ENCODE measurements at places on chromosomes 7 and 10. TPM values are rescaled to one million over a fixed set of nuclear protein-coding genes. Genes with fewer than 3 reads are reported as not detected.

- no peaks in the 10 kb centered on the region for H3K27me3 ChIP-seq
- DNase-seq: no peak
- H3K27ac ChIP-seq: peak overlapping the region; percentile 12
- peaks cover 11% of the 10 kb centered on the region for H3K4me1 ChIP-seq
- H3K36me3 ChIP-seq: no peaks in the 10 kb centered on the region
- no peak overlapping the region for H3K4me3 ChIP-seq
These were observed 298.5 kb upstream of the KLF6 start for GRCh38 chr10:4083509-4084003.

Gene SFMBT2
- total RNA-seq: 16.1 TPM

DNA sequence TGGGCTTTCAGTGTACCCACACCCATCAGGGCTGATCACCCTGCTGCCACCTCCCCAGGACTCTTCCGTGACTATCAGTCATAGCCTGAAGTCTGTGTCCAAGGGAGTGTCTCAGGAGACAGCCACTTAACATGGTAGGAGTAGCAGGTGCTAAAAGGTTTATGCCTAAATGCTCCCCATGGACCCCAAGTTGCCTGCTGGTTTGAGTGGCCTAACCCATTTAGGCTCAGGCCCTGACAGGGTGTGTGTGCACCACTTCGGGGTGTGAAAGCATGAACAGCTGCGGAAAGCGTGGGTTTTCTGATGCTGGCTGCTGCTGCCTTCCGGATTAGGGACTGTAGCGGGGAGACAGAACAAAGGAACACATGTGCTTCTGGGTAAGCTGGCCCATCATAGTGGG, 93.2 kb upstream of the SAMD8 start:
- no peak overlapping the region for H3K4me3 ChIP-seq
- no peaks in the 10 kb centered on the region for H3K27me3 ChIP-seq
- H3K27ac ChIP-seq: no peak overlapping the region
- no peak for DNase-seq

DNA sequence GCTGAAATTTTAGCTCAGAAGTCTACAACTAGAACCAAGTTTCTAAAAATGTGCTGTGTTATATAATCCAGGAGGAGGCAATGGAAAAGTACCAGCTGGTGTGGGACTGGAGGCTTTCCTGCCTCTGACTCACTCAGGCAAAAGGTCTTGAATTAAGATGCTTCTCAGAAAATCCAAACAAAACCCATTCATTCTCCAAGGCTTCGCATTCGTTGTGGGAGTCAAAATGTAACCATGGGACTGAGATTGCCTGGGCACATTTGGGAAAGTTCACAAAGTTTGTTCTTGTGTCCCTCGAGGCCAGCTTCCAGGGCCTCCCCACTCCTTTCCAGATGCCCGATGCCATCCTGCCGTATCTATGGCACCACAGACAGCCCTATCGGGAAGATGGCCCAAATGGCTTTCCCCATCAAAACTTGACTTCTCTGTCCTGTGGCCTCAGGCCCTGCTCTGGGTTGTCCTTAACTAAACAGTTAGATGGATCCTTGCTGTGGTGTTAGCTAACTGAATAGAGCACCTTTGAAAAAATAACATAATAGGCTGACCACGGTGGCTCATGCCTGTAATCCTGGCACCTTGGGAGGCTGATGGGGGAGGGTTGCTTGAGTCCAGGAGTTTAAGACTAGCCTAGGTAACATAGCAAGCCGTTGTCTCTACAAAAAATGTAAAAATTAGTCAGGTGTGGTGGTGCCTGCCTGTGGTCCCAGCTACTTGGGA, 180.5 kb downstream of the PFKFB3 start:
- H3K27me3 ChIP-seq: no peaks in the 10 kb centered on the region
- DNase-seq: no peak
- peak overlapping the region; percentile 4 for H3K4me3 ChIP-seq
- peaks cover 24% of the 10 kb centered on the region for H3K4me1 ChIP-seq
- peak overlapping the region; percentile 48 for H3K27ac ChIP-seq
- H3K36me3 ChIP-seq: no peaks in the 10 kb centered on the region

Gene C10orf105
- 0.52 TPM for total RNA-seq

DNA sequence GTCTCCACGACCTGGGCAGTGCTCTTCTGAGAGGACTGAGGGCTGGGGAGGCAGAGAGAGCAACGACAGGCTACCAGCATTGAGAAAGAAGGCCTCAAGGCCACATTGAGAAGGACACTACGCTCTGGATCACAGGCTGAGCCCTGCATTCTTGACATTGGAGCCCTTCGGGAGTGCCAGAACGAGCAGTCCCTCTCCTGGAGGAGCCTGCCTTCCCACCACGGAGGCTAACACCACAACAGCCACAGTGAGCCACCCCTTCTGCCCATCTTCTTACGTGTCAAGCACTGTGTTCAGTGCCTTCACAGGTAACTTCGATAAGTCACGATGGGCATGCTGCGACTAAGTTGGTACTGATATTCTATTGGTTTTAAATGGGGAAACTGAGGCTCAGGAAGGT, 267.8 kb downstream of the RPS24 start:
- peaks cover 12% of the 10 kb centered on the region for H3K4me1 ChIP-seq
- no peak overlapping the region for H3K4me3 ChIP-seq
- no peak overlapping the region for H3K27ac ChIP-seq
- no peaks in the 10 kb centered on the region for H3K27me3 ChIP-seq

DNA sequence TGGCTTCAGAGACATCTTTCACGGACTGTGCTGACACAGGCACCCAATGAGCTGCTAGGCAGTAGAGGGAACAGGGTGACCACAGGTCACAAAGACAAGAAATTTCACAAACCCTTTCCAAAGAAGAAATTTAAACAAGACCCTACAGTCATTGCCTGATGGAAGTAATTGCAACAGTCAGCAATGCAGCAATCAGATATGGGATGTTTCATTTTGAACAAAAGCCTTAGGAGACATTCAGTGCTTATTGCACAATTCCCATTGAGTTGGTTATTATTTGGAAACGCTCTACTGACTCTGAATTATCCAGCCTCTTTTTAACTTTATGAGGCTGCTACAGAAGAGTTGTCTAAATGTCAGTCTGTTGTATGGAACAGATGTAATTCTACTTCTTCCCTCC, 85.5 kb downstream of the ETV1 start:
- no peak for DNase-seq
- no peak overlapping the region for H3K27ac ChIP-seq
- H3K27me3 ChIP-seq: no peaks in the 10 kb centered on the region
- H3K4me3 ChIP-seq: no peak overlapping the region
- peaks cover 13% of the 10 kb centered on the region for H3K36me3 ChIP-seq
- H3K4me1 ChIP-seq: peaks cover 9% of the 10 kb centered on the region

DNA sequence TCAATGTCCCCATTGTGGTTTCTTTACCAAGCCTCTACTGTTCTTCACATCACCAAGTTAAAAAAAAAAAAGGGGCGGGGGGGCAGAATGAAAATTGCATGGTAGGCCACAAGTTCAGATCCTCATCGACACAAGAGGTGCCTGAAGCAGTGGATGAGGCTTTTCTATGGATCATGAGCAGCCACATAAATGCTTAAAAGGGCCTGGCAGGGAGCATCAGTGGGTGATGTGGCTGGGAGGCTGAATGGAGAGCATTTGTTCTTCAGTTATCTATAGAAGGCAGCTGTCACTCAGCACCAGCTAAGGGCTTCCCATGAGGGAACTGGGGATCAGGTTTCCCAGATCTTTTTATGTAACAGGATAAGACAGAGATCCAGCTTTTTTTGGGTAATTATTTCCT, 117.9 kb downstream of the CFTR start:
- H3K36me3 ChIP-seq: no peaks in the 10 kb centered on the region
- H3K4me1 ChIP-seq: no peaks in the 10 kb centered on the region
- no peak overlapping the region for H3K27ac ChIP-seq
- no peaks in the 10 kb centered on the region for H3K27me3 ChIP-seq
- H3K4me3 ChIP-seq: no peak overlapping the region

DNA sequence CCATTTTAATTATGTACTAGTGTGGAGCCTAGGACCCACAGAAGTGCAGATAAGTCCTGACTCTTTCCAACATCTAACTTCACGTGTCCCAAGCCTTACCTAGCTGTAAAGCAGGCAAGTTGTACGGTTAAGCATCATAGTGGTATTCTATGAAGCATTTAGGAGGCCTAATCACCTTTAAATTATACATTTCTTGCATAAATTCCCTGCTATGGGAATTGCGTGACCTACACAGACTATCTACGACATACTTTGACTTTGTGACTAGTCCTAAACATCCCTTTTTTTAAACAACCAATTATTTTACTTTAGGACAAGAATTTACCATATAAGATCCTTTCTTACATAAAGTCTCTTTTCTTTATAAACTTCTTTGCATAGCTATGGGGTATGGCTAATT, 37.7 kb upstream of the LRGUK start:
- H3K4me3 ChIP-seq: no peak overlapping the region
- H3K27ac ChIP-seq: no peak overlapping the region
- no peak for DNase-seq
- H3K36me3 ChIP-seq: no peaks in the 10 kb centered on the region

GRCh38 chr10:71092812-71093401, 119.5 kb upstream of the UNC5B start:
- DNase-seq: peak; percentile 31
- no peak overlapping the region for H3K4me3 ChIP-seq
- no peaks in the 10 kb centered on the region for H3K4me1 ChIP-seq

DNA sequence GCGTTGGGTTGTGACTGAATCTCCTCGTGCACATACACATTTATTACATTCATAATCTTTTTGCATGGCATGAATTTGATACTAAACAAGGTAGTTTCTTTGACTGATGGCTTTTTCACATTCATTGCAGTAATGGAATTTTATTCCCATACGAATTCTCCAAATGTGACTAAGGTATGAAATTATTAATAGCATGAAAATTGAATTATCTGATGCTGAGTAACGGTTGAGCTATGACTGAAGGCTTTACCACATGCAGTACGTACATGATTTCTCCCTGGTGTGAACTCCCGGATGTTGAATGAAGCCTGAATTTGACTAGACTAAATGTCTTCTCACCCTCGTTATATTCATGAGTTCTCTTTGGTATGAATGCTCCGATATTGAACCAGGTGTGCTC, 104.4 kb upstream of the C1GALT1 start:
- H3K36me3 ChIP-seq: no peaks in the 10 kb centered on the region
- H3K27ac ChIP-seq: no peak overlapping the region
- H3K27me3 ChIP-seq: no peaks in the 10 kb centered on the region
- no peak for DNase-seq
- H3K4me3 ChIP-seq: no peak overlapping the region
- H3K4me1 ChIP-seq: no peaks in the 10 kb centered on the region

DNA sequence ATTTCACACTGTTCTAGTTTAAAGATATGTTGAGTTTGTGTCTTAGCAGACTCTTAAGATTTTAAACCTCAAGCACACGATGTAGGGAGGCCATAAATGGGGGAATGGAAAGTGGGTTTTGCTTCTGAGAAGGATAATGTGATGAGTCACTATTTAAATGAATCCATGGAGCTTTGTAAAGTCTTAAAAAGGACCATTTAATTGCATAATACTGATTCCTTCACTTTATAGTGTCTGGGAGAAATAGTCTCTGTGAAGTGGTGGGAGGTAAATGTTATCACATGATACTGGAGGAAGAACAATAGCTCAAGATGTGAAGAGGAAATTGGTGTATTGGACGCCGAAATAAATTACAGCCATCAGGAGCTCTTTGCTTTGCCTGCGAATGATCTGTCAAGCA, 84.0 kb upstream of the MYO3A start:
- no peak overlapping the region for H3K27ac ChIP-seq
- H3K27me3 ChIP-seq: no peaks in the 10 kb centered on the region
- no peak for DNase-seq
- H3K36me3 ChIP-seq: no peaks in the 10 kb centered on the region

Gene ENO4
- total RNA-seq: not detected

Gene MYO3A
- 0.06 TPM for total RNA-seq

DNA sequence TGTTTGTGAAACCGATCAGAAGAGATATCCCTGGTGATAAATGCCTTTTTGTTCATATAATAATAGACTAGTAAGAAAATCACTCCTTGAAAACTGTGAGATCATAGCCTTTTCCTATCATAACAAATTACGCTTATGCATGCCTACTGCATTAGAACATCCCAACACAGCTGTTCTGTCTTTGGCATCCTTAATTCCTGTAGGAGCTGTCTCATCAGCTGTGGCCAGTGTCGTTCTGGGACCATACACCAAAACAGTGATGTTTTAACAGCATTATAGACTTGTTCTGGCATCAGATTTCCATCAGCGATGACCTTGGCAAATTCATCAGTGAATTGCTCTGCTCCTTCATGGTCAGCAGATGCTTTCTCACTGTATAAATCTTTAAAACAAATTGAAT, 423.6 kb upstream of the LRGUK start:
- DNase-seq: no peak
- H3K36me3 ChIP-seq: no peaks in the 10 kb centered on the region
- no peak overlapping the region for H3K27ac ChIP-seq
- no peak overlapping the region for H3K4me3 ChIP-seq
- no peaks in the 10 kb centered on the region for H3K27me3 ChIP-seq
- no peaks in the 10 kb centered on the region for H3K4me1 ChIP-seq

- no peak overlapping the region for H3K27ac ChIP-seq
- no peaks in the 10 kb centered on the region for H3K4me1 ChIP-seq
- no peaks in the 10 kb centered on the region for H3K27me3 ChIP-seq
- H3K4me3 ChIP-seq: no peak overlapping the region
These were observed 221.5 kb upstream of the GHITM start for GRCh38 chr10:83917537-83918506.

- H3K27me3 ChIP-seq: no peaks in the 10 kb centered on the region
- DNase-seq: no peak
- H3K4me3 ChIP-seq: no peak overlapping the region
- H3K36me3 ChIP-seq: no peaks in the 10 kb centered on the region
- no peak overlapping the region for H3K27ac ChIP-seq
These were observed 136.8 kb downstream of the EXOC4 start for GRCh38 chr7:133389727-133390126.

GRCh38 chr10:51789903-51790302, 90.5 kb upstream of the CSTF2T start:
- no peaks in the 10 kb centered on the region for H3K27me3 ChIP-seq
- no peaks in the 10 kb centered on the region for H3K36me3 ChIP-seq
- no peak overlapping the region for H3K27ac ChIP-seq
- no peak overlapping the region for H3K4me3 ChIP-seq
- no peak for DNase-seq

GRCh38 chr7:140526787-140527664, 47.7 kb upstream of the MKRN1 start:
- H3K4me1 ChIP-seq: no peaks in the 10 kb centered on the region
- no peak overlapping the region for H3K4me3 ChIP-seq
- no peak for DNase-seq
- H3K27ac ChIP-seq: no peak overlapping the region
- no peaks in the 10 kb centered on the region for H3K36me3 ChIP-seq

Gene ANXA11
- 287 TPM for total RNA-seq

Measured in upper lobe of right lung (tissue), 1 donor.